CD4-positive, alpha-beta T cell (primary cell): ENCODE measurements at places on chromosomes 7 and 10.

- DNase-seq = no peak
Measured at GRCh38 chr10:44982114-44982460, 3.5 kb upstream of the DEPP1 start.

GRCh38 chr10:97089209-97089870 is 96.4 kb downstream of the SLIT1 start:
- DNase-seq = no peak

- no peak for DNase-seq
Measured at GRCh38 chr10:26821699-26822570, 38.8 kb downstream of the ABI1 start.

DNA sequence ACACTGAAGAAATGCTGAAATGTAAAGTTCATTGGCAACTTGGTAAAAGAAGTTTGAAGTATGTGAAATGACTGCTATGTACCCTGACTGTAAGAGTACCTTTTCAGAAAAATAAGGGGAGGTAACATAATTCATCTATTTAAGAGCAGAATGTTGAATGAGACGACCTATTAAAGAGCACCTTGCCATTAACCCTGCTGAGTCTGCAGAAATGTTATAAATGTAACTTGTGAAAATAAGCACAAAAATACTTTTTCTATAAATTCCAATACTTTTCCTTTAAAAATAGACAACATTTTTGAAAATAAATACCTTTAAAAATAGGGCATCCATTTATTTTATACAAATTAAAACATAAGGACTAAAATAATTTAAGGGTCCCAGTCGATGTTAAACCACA is 7.7 kb downstream of the TM9SF3 start:
- no peak for DNase-seq

GRCh38 chr7:2108501-2109250 is 124.1 kb downstream of the MAD1L1 start:
- no peak for DNase-seq

DNA sequence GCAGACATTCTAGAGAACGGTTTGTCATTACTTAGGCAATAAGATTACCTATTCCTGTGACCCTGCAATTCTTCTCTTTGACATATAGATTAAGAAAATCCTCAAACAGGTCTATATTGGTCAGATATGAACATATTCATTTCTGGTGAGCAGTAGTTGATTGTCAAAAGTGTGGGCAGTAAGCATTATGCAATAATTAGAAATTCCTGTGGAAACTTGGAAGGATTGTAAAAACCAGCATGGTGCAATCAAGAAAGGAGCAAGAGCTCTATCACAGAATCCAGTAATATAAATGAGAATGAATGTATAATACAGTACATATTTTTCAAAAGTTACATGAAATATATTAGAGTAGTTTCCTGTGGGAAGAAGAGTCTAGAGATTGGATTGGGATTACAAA is 406.5 kb downstream of the SUGCT start:
- no peak for DNase-seq

GRCh38 chr7:132295175-132295574 is 281.1 kb downstream of the PLXNA4 start:
- DNase-seq = no peak

- no peak for DNase-seq
Measured at GRCh38 chr7:25886387-25887240, 265.4 kb upstream of the NFE2L3 start.

DNA sequence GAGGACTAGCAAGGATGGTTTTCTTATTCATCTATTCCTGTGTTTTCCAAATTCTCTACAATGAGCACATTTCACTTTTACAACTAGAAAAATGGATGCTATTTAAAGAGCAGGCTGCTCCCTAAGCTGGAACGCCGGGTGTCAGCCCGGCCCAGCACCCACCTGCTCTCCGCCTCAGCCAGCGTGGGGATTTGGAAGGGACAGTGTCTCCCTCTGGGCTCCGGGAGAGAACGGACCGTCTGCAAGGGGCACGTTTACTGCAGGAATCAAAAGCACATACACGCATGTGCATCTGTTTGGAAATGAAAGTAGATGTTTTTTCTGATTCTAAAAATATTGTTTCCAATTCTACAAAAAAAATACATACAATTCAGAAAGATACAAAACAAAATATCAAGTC is 2.3 kb upstream of the JAKMIP3 start:
- no peak for DNase-seq

DNA sequence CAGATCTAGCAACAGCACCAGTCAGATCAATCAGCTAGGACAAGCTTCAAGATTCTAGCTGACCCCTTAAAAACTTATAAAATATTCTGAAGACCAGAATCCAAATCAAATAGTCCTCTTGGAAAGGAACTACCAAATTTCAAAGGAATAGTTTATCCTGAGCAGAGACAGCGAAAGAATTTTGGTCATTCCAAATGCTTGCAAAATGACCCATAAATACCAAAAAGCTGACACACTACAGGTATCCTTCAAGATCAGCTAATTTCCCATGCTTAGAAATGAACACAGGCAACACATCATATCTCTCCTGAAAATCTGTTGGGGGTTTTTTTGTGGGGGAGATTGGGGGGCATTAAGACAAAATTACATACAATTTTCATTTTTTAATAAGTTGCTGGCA is 78.8 kb downstream of the PDSS1 start:
- no peak for DNase-seq

GRCh38 chr7:90846192-90846591 is 250.1 kb downstream of the CDK14 start:
- DNase-seq = no peak

- no peak for DNase-seq
Measured at GRCh38 chr10:119786117-119786769, 60.4 kb downstream of the INPP5F start.

DNA sequence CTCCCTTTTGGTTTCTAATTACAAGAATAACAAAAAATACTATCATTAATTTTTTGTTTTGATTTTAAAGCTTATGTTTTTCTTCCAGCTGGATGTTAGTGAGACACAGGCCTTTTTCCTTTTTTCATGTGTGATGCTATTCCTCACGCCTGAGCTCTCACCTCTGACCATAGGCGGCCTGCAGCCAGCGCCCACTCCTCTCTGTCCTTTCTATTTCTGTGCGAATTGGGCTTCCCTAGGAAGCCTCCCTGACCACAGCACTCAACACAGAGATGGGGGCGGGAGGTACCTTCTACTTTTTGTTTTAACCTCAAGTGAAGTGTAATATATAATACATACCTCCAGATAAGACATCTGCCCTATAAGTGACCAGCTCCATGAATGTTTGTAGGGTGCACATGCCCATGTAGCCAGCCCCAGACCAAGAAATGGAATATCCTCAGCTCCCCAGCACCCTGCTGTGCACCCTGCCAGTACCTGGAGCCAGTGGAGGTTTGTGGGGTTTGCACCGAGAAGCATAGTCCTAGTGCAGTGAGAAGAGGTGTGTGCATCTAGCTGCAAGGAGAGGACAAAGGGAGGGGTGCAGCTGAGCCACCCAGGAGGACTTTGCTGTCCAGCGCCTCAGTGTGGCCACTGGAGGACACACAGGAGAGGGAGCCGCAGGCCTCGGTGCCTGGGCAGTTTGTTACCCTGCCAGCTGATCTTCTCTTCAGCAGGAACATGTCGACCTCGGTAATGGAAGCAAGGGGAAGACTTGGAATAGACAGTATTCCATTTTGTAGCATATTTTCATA is 38.5 kb downstream of the BNIP3 start:
- no peak for DNase-seq

- no peak for DNase-seq
Measured at GRCh38 chr10:4588824-4589223, 237.2 kb upstream of the AKR1E2 start.

GRCh38 chr10:3750006-3750816 is 34.8 kb downstream of the KLF6 start:
- no peak for DNase-seq

- DNase-seq = no peak
Measured at GRCh38 chr7:21910253-21910652, 35.4 kb downstream of the CDCA7L start.

DNA sequence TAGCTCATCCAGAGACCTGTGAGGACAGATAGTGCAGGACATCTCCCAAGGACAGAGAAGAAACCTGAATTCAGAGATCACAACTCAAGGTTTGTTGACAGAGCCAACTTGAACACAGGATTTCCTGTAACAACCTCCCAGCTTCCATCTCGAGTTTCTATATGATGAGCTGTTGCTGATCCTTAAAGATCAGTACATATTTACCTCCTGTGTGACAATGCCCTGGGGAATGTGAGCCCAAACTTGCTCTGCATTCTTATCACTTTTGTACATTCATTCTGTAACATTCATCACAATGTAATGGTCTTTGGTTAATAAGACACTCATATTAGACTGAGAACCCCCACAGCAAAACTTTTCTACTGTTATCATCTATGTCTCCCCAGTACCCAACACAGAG is 468.6 kb downstream of the XPNPEP1 start:
- no peak for DNase-seq

- DNase-seq = no peak
Measured at GRCh38 chr7:7416031-7416858, 119.4 kb downstream of the COL28A1 start.

- no peak for DNase-seq
Measured at GRCh38 chr7:21092766-21093702, 306.3 kb upstream of the SP8 start.

GRCh38 chr10:116692225-116692624 is 50.1 kb downstream of the HSPA12A start:
- no peak for DNase-seq

DNA sequence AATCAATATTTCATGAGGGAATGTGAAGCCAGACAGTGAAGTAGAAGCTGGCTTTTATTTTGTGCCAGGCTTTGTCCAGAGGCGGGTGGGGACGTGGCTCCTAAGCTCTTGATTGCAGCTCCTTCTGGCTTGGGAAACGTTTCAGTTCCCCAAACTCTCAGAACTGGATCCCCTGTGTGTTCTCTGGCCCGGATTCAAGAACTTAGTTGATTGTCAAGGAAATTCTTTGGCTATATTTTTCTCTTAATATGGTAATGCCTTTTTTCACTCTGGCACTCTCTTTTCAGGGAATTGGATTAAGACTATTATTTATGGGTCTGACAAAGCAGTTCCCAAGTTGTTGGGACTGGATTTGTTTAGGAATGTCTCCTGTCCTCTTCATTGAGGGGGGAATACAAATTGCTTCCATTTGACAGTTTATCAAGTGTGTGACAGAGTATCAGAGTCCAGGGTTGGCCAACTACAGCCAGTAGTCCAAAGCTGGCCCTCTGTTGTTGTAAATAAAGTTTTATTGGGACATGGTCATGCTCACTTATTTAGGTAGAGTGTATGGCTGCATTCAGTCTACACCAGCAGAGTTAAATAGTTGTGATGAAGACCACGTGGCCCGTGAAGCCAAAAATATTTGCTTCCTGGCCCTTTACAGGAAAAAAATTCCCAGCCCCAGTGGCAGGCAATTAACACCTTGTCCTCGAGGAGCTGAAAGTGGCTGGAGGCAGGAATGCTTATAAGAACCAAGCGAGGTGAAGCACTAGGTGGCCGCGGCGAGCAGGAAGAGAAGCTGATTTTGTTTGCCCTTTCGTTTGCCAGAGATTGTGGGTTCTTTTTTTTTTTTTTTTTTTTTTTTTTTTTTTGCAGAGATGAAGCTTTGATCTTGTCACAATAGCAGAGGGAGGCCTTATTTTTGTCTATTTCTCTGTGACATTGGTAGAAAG is 34.3 kb downstream of the HTRA1 start:
- DNase-seq = no peak

- DNase-seq = peak; percentile 24
Measured at GRCh38 chr10:50636618-50637579, 13.1 kb upstream of the SGMS1 start.

DNA sequence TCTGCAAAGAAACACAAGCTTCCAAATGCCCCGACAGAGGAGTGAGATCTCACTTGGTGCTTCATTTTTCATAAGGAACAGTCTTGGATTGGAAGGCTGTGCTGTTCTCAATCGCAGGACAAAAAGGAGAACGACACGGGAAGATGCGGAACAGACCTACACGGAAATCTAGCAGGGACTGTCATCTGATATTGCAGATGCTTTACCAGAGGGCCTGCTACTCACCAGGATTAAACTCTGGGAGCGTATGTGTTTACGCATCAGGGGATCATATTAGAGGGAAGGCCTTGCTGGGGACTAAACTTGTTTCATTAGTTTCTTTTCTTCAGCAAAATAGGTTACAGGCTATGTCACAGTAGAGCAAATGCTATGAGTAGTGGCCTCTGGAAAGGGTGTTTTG is 82.8 kb upstream of the EEPD1 start:
- no peak for DNase-seq

DNA sequence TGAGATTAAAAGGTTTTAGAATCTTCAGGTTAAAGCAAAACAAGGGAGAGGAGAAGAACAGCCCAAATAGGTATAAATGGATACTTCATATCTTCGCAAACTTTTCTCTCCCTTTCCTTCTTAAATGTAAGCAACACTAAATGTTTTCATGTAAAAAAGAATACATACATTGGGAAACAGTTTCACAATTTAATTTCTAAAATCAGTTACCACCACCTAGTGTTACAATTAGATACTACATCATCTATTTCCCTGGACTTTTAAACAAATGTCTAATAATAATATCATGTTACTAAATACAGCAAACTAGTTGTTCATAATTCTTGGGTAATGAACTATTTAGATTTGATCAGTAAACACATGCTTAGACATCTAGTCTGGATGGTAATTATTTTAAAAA is 35.8 kb downstream of the MINDY3 start:
- DNase-seq = no peak

- no peak for DNase-seq
Measured at GRCh38 chr10:31120961-31121685, 89.5 kb upstream of the ZNF438 start.

DNA sequence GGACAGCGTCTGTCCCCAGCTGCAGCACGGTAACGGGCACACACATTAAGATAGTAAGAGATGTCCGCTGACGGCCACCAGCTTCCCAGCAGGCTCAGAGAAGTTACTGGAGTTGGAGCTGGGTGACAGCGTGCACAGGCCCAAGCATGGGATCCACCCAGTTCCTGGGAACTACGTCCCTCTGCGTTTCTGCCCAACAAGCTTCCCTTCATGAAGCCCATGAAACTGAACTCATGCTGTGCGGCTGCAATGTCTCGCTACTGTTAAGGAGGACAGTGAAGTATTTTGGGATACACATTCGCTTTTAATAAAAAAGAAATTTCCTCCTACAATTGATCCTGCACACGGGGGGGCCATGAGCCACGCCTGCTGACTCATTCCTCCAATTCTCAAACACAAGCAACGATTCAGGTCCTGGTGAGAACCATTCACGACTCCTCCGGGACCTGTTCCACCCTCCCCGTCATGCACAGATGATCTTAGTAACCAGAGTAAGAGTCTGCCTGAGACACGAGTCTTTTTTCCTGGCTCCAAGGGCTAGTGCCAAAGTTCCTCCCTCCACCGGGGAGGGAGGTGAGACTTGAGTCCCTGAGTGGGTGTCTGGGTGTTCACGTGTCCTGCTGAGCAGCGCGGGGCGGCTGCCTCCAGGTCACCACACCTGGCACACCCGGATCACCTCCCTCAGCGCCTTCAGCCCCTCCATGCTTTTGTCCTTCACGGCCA is 2.6 kb downstream of the PSMG3 start:
- DNase-seq = no peak

GRCh38 chr10:43901302-43901701 is 252.6 kb upstream of the ZNF32 start:
- DNase-seq = no peak

GRCh38 chr10:104548090-104548489 is 93.0 kb upstream of the SORCS3 start:
- no peak for DNase-seq
